ENCODE measurements at places on chromosomes 5 and 9.
A peak's percentile ranks its signal among the peaks of the same experiment; 100 is the strongest.

DNA sequence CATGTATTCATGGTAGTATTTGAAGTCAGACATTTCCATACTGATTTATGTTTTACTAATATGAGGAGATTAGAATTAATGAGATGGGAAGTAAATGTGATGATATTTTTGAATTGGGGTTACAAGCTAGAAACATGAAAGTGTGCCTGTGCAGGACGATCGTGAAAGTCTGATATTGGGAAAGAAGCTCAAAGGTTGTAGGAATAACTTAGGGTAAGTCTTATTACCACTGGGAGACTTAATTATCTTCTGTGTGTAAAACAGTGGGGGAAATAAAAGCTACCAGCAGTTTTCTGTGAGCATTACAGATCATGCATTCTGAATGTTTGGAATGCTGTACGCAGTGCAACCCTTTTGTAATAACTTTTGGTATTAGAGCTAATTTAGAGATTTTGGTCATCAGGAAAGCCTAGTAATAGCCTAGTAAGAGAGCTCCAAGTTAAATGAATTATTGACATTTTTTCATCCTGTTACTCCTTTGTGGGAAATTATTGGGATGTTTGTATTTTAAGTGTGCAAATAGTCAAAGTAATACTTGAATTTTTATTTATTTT, 153.9 kb downstream of the PCSK5 start:
- DNase-seq, result no peak

- DNase-seq, result no peak
Observed at GRCh38 chr5:133253070-133253469, 201.3 kb downstream of the HSPA4 start.

DNA sequence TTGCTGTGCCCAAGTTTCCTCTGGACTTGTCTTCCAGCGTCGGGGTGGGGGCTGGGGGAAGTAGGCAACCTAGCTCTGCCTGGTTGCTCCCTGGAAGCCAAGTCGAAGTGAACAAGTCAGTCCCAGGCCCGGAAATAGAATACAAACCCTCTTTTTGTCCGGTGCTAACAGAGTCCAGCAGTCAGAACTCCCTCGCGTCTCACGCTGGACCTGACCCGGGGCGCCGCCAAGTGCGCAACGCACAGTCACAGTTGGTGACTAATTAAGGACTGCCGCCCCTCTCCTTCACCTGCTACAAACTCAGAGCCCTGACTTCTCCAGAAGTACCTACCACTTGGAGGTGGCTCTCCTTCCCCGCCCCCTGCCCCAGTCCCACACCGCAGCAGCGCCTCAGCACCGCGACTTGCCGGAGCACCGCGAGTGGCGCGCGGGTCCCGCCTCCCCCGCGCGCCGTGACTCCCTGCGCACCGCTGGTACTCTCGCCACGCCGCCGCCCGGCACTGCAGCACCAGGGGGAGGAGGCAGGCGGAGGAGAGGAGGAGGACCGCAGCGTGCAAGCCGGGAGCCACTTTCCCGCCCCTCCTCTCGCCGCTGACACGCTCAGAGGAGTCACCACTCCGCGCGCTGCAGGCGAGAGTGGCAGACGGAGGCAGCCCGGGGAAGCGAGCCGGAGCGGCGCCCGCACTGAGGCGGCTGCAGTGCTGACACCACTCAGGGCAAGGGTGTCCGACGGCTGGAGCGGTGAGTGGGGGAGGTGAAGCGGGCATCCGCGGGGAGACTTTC, at the start of gene SV2C:
Gene SV2C, plus strand, starts transcription at position 612 of the 783 bp plus-strand sequence. CDS start 48,368 bp downstream, outside the sequence.
- peak; percentile 75 for DNase-seq

DNA sequence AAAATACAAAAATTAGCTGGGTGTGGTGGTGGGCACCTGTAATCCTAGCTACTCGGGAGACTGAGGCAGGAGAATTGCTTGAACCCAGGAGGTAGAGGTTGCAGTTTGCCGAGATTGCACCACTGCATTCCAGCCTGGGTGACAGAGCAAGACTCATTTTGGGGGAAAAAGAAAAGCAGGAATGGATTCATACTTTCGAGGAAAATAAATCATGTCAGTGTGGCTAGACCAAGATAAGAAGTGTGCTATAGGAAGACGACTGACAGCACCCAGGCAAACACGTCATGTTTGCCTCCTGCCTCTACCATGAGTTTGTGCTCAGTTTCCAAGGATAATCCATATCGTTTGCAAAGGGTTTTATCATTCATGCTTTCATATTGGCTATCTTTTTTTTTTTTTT, 19.3 kb upstream of the ATOSB start:
- no peak for DNase-seq

GRCh38 chr5:58115811-58116210, 344.1 kb downstream of the PLK2 start:
- no peak for DNase-seq

- DNase-seq, result peak; percentile 85
Observed at GRCh38 chr9:86946201-86947145, 833 bp downstream of the GAS1 start.
